ENCODE measurements at places on chromosomes 13 and 19.
A peak's percentile ranks its signal among the peaks of the same experiment; 100 is the strongest.

DNA sequence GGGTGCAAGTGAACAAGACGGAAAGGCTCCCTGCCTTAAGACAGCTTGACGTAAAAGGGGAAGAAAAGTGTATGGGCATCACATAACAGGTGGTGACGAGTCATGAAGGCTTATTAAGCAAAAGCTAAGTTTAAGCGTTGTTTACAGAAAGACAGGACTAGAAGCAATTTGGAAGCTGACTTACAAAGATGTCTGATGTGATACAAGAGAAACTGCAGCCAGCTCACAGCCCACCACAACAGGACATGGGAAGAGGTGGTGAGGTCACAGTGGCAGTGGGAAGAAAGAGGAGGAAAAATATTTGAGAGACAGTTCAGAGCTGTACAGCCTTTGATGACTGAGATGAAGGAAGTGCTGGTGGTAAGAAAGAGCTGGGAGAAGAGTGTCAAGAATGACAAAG, 181.6 kb downstream of the KLF12 start:
- DNase-seq, result peak; percentile 51

GRCh38 chr13:33251131-33251661, 34.4 kb downstream of the STARD13 start:
- peak; percentile 95 for DNase-seq

GRCh38 chr19:39406656-39407409, at the start of gene ZFP36:
TSS of gene ZFP36 (plus strand) at chr19:39406847. CDS start at chr19:39406905, 58 bp downstream.
- peak; percentile 89 for DNase-seq

DNA sequence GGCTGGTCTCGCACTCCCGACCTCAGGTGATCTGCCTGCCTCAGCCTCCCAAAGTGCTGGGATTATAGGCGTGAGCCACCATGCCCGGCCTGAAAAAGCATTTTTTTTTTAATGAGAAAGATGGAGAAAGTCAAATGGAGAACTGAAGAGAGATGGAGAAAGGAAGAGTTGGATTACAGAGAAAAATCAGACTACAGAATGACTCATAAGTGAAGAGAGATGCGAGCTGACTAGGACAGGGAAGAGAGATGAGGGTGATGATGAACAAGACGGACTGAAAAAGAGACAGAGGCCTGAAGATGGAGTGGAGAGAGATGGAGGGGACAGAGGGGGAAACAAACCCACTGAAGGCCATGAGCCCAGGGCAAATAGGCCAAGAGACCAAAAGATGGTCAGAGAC, 1.5 kb downstream of the DHX34 start:
- DNase-seq, result no peak

Measured in HCEC 1CT (cell line).